HT-29 (cell line): ENCODE measurements at places on chromosomes 12 and 14. TPM values are rescaled to one million over a fixed set of nuclear protein-coding genes. Genes with fewer than 3 reads are reported as not detected.
A peak's percentile ranks its signal among the peaks of the same experiment; 100 is the strongest.

Gene PRR4
- total RNA-seq: 0.13 and 0.28 TPM in 2 replicates

DNA sequence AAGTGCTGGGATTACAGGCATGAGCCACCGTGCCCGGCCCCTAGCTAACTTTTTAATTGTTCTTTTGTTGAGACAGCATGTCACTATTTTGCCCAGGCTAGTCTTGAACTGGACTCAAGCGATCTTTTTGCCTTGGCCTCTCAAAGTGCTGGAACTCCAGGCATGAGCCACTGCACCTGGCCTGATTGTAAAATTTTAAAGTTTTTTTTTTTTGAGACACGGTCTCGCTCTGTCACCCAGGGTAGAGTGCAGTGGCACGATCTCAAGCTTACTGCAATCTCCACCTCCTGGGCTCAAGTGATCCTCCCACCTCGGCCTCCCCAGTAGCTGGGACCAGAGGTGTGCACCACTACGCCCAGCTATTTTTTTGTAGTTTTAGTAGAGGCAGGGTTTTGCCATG, 79.1 kb upstream of the SINHCAF start:
- no peak for DNase-seq

Gene AQP5
- 109 and 110 TPM in 2 replicates for total RNA-seq

GRCh38 chr14:28875934-28876571, 109.5 kb downstream of the FOXG1 start:
- no peak for DNase-seq

DNA sequence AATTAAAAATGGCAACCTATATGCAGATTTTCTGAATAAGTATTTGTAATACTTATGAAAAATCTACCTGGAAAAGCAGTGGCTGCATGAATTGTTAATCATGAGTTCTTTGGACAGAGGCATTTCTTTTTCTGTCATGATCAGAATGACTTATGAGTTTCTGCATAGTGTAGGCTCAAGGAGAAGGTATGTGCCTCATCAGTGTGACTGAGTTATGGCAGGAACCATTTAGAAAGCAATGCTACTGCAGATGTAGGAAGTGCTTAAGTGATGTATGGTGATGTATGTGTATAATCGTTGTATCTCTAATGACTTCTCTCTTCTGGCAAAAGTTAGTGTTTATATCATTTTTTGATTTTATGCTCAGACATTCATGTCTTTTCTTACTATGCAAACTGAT, 816.4 kb upstream of the FBXO33 start:
- DNase-seq: no peak

Gene LRFN5
- not detected in 2 replicates for total RNA-seq

DNA sequence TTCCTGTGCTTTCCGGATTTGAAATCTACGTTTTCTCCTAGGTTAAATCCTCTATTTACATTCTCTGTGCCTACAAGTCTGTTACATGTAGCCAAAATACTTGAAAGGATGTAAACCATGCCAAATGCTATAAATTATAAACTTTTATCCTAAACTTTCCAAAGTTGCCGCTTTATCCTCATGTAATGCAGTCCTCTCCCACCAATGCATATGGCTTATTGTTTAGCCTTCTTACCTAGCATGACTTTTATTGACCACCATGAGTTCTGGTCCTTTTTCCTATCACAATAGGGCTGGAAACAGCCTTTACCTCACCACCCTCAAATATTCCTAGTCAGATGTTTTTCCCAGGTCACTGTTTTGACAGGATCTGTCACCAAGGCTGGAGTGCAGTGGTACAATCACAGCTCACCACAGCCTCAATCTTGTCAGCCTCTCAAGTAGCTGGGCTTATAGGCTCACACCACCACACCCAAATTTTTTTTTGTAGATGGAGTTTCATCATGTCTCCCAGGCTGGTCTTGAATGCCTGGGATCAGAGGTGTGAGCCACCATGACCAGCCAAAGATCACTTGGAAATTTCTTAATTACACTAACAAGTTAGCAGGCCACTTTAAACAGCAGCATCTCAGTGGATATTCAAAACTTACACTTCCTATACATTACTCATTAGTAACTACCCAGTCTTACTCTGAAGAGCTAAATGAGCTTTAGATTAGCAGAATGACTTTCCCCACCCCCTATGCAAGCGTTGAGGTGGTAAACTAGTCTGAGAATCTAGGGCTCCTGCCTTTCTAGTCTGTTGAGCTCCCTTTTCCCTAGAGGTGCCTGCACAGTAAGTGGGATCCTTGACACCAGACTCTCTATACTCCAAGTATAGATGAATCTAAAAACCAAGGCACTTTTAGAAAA, 4.1 kb downstream of the TUBA1B start:
- peak; percentile 13 for DNase-seq

DNA sequence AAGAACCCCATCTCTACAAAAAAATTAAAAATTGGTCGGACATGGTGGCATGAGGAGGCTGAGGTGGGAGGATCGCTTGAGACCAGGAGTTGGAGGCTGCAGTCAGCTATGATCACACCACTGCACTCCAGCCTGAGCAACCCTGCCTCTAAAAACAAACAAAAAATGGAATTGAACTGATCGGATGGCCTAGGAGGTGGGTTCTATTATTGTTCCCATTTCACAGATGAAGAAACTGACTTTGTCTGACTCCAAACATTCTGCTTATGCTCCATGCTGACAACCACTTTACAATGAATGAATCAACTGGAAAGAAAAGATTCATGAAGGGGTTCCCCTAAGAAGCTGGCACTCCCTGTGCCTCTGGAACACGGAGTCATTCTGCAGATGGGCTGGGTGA, 47.3 kb downstream of the TRPV4 start:
- no peak for DNase-seq

- no peak for DNase-seq
Measured at GRCh38 chr14:74408870-74409269, 17.1 kb downstream of the SYNDIG1L start.

DNA sequence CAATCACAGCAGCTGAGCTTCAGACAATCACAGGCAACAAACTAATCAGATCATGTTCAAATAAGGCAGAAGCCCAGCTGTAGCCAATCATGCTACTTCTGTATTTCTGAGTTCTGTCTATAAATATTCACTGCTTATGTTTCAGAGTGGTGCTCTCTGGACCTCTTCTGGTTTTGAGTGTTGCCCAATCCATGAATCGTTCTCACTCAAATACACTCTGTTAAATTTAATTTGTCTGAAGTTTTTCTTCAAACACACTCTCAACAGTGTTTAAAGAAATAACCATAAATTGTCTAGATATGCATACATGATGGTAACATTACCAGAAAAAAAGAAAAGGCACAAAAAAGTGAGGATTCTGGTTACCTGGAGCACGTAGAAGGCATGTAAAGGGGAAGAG, 77.9 kb upstream of the BBS10 start:
- DNase-seq: no peak

Gene KRT2
- not detected in 2 replicates for total RNA-seq

Gene AMDHD1
- 0.36 and 0.47 TPM in 2 replicates for total RNA-seq

GRCh38 chr14:34436960-34437728, 24.9 kb downstream of the SPTSSA start:
- no peak for DNase-seq

DNA sequence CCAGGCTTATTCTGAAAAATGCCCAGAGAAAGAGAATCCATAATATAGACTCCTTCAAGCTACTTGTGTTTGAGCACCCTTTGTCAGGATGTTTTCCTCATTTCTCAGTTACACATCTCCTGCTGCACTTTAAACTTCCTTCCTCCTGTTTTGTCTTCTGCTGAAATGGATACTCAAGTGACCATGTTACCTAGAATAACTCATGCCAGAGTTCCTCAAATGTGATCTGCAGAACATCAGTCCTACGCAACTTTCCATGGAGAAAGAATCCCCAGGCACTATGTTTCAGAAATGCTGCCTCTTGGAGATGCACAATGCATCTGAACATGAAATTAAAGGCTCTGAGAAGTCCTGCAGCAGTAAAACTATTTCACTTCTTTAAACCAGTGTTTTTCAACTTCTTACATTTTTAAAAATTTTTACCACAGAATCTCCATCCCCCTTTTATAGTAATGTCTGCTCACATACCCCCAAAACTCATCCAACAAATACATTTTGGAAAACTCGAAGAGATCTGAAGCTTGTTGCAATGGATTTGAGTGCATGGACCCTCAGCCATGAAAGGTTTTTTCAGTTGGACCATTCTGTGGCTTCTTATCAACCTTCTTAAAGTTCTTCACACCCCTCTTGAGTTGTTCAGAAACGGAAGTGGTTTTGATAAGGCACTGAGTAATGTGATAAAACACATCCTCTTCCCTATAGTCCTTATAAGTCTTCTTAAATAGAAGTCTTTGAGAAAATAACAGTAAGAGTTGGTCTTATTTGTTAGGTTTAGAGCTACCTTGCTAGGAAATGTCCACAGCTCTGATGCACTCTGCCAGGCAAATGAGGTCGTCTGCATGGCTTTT, 84.5 kb upstream of the KCNA1 start:
- no peak for DNase-seq

GRCh38 chr12:40078266-40078665, 27.6 kb downstream of the SLC2A13 start:
- no peak for DNase-seq

DNA sequence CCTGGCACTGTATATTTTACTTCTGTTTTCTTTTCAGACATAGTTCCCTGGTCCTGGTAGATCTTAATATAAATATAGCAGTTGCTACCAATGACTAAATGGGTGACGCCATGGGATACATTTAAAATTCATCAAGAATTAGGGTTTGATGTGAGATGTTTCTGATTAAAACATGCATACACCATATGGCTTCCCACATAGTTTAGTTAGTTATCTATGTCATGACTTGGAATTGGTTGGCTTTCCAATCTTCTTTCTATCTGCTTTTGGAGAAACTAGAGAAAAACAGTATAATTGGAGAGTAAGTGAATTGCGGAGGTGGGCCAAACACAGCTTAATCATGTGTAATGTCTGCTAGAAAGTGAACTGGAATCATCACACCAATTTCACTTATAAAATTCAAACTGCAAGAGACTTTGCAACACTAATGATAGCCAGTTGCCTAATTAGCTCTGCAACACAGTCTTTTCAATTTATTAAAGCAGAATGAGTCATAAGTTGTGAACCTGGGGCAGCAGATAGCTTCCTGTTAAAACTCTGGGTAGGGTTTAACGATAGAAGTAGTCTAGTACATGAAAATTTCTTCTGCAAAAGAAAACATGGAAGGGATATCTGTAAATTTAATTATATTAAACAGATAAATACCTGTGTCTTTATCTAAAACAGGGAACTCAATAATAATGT, 295.2 kb downstream of the SLC16A7 start:
- peak; percentile 16 for DNase-seq

GRCh38 chr12:96814200-96814599, 92.9 kb upstream of the NEDD1 start:
- no peak for DNase-seq

DNA sequence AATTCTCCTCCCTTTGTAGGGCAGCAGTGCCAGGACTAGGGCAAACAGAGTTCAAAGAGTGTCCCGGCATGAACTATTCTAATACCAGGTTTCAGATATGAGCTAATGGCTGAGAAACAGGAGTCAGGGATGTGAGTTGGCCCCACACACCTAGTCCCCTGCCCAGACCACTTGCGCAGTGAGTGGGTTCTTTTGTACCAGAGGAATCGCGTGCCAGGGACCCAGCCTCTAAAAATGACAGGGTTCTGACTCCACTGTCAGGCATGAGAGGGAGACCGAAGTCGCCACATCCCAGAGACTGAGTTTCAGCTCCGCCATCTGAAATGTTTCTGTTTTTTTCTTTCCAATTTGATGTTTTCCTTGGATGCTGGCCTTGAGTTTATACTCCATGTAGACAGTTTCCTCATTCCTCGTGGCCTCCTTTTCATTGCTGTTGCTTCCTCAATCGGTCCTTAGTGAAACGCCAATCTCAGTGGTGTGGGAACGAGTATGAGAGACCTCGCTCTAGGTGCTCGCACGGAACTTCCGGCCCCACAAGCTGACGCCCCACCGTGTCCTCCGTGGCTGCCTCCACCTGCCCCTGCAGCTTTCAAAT, 31.5 kb downstream of the FBXL14 start:
- DNase-seq: no peak
